ENCODE measurements at places on chromosomes 1 and 21.

- no peak for DNase-seq
These were observed 54.9 kb upstream of the RUNX3 start for GRCh38 chr1:24984800-24985522.

DNA sequence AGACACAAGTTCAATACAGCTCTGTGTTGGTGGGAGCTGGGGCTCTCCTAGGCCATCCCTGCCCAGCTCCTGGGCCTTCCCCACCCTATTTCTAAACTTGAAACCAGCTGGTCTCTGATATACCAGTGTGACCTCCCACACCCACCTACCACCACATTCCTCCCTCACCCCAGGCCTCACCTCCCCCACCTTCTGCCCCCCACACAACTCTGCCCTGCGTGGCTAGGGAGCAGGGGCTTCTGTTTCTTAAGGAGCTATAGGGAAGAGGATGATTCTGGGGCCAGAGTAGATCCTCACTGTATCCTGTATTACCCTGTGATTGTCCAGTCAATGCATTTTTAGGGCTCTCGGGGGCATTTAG is 16.5 kb downstream of the NES start:
- no peak for DNase-seq

- DNase-seq: no peak
These were observed 74.0 kb upstream of the BRINP3 start for GRCh38 chr1:190551638-190552037.

DNA sequence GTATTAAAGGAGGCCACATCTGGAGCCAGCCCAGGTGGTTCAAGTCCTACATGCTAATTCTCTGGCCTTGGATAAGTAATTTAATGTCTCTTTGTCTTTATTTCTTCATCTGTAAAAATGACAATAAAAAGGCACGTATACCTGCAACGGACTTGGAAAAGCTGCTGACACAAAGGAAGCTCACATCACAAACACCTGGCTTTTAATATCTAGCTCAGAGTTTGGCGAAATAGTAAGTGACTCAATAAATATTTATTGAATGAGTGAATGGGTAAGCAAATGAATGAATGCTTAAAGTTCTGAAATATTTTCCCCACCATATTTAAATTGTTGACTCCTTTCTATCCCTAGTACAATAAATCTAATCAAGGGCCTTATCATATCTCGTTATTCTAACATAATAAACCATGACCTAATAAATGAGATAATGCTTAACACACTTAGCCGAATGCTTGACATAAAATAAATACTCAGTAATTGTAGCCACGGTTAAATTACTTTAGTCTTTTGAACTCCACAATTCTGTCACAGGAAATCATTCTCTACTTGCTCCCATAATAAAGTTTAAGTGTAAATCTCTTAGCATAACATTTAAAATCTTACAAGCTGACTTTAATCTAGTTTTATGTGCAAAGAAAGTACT is 74.7 kb upstream of the PALMD start:
- no peak for DNase-seq

DNA sequence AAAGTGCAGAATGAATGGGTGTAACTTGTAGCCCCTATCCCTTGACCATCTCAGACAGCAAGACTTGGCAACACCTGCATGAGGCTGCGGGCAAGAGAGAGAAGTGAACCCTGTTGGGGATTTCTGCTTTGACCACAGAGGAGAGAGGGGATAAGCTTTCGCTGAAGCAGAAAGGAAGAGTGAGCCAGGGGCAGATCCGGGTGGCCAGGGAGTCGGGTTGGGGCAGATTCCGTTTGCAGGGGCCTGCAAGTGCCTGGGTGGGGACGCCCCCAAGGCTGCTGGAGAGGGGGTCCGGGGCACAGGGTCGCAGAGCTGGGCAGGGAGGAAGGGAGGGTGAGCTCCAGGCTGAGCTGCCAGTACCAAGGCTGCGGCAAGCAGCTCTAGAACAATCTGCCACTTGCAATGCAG is 25.3 kb upstream of the PIK3CD start:
- DNase-seq: no peak

- DNase-seq: peak; percentile 91
These were observed 31.9 kb upstream of the EDN2 start for GRCh38 chr1:41516168-41517061.

DNA sequence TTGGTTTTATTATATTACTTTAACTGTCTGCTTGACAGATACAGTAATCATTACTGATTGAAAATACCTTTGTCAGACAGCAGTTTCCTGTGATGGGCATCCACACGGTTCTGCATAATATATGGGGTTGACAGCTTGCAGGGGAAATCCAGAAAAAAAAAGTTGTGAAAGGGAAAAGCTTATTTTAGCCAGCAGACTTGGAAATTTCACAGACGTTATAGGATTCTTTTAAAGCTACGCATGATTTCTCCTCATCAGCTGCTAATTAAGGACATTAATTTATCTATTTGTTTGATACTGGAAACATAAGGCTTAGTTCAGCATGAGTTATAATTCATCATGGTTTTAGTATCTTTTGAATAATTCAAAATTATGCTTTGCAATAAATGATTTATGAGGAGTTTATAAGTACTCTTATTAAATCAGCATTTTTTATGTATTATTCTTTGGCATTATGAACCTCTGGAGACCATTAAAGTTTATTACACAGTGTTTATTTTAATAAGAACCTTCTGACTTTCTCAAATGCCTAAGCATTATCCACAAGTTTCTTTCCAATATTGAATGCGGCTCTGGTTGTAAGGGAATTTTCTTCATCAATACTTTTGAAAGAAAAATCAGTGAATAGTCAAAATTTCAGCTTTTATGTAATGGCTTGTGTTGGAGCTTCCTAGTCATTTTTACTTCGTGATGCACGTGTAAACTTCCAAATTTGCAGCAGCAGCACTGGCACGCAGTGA is 235.3 kb upstream of the KCNK2 start:
- DNase-seq: no peak

GRCh38 chr1:24416666-24417391 is 1.2 kb downstream of the NIPAL3 start:
- DNase-seq: peak; percentile 91

- DNase-seq: no peak
These were observed 73.7 kb upstream of the ST6GALNAC5 start for GRCh38 chr1:76793594-76793993.

DNA sequence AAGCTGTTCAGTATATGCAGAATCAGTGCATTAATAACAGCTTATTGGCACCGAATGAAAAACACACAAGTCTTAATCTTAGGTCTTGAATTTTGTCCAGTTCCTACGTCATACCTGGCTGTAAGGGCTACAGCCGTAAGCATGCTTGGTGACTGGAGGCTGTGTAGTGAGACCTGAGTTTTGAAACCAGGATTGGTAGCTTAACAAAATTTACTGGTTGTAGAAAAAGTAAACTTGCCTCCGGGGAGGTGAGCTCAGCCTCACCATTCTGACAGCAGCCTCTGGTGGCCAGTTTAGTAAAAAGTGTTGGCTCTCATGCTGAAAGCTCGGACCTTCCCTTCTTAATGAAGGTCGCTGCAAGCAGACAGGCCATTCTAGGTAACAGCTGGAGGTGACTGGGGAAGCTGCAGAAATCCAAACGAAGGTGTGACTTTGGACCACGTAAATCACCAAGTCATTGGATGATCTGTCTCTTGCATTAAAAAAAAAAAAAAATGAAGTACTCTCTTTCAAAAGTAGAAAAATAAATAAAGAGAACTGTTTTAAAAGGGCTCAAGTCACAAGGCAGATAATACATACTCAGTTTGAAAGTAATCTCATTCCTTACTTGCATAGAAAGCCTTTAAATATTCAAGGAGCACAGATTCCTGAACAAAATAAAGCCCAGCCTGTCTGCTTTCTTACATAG is 48.9 kb downstream of the HLCS start:
- peak; percentile 68 for DNase-seq

GRCh38 chr1:84379138-84379916 is 19.0 kb upstream of the DNASE2B start:
- DNase-seq: peak; percentile 79

- peak; percentile 24 for DNase-seq
These were observed 43.5 kb downstream of the CHIA start for GRCh38 chr1:111334169-111334568.

DNA sequence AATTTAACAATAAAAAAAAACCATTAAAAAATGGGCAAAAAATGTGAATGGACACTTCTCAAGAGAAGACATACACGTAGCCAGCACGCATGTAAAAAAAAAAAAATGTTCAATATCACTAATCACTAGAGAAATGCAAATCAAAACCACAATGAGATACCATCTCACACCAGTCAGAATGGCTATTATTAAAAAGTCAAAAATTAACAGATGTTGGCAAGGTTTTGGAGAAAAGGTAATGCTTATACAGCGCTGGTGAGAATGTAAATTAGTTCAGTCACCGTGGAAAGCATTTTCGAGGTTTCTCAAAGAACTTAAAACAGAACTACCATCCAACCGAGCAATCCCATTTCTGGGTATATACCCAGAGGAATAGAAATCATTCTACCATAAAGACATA is 1091.5 kb upstream of the B3GALT2 start:
- no peak for DNase-seq

DNA sequence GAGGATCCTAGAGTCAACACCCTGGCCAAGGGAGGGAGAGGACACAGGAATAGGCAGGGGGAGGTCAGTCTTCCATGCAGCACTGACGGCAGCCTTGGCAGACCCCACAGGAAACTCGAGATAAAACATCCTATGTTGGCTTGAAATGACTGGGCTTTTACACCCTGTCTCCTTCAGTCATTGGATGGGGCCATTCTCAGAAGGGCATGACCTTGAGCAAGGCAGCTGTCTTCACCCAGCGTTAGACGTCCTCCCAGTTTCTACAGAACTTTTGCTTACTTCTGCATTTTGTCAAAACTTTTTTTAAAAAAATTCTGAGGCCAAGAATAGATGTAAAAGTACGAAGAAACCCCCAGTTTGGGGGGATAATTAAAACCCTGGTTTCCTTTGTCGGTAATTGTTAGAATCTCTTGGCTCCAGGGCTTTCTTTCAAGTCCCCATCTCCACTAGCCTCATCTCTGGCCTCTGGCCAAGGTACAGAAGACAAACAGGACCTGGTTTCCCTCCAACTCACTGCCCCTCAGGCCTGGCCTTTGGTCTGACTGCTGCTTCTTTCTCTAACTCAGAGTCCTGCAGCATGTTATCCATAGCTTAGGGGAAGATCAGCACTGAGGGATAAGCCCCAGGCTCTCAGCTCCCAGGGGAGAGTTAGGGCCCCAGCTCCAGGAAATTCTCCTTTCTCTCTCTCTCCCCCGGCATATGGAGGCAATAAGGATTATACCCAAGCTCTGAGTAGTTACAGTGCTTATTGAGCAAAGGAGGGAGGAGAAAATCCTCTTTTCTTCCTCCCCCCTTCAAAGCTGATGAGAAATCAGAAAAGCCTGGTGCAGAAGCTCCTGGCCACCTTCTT is 51.6 kb upstream of the KCND3 start:
- no peak for DNase-seq

GRCh38 chr1:160080381-160081100 is 797 bp upstream of the KCNJ9 start:
- DNase-seq: no peak

- no peak for DNase-seq
These were observed 24.0 kb downstream of the NADK start for GRCh38 chr1:1754051-1754815.

DNA sequence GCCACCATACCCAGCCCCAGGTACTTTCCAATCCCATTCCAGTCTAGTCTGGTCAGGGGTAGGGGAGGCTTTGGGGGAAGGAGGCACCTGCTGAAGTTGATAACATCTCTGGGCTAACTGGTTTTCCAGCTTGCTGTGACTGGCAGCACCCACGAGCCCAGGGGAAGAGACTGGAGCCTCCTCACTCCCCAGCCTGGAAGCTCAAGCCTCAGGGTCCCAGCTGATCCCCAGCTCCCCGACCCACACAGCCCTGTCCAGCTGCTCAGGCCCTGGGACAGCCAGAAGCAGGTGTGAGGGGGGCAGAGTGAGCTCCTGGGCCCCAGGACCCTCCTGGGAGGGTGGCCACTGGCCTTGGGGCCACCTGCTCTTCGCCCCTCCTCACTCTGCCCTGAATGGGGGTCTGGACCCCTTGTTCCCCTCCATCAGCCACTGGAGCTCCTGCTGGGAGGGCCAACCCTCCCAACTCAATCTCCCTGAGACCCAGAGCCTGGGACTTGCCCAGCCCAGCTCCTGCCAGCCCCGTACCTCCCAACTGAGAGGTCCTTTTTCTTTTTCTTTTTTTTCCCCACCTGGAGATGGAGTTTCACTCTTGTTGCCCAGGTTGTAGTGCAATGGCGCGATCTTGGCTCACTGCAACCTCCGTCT is 23.5 kb upstream of the RNU1-4 start:
- no peak for DNase-seq

DNA sequence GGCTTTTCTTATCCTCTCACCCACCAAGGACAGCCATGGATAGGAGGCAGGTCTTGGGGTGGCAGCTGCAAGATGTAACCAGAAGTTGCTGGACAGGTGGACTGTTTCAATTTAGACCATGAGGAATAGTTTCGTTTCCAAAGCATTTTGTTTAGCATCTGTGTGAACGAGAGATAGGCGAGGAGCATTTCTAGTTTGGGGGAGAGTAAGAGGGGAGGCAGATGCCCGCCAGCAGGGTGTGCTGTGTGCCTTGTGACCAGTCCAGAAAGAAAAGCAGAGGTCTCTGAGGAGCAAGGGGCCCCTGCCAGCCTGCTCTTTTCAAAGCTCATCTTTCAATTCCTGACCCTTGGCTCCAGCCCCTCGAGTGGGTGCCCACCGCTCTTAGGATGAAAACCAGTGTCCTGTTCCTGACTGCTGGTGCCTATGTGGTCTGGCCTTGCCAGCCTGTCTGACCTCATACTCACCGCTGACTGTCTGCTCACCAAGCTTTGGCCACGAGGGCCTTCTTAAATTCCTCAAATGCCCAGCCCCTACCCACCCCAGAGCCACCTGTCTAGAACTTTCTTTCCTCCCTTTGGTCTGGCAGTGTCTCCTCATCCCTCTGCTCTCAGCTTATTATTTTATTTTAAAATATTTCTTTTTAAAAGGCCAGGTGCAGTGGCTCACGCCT is 8.5 kb downstream of the SERINC2 start:
- DNase-seq: peak; percentile 26

- no peak for DNase-seq
These were observed 64.4 kb upstream of the IFNLR1 start for GRCh38 chr1:24251501-24251900.

DNA sequence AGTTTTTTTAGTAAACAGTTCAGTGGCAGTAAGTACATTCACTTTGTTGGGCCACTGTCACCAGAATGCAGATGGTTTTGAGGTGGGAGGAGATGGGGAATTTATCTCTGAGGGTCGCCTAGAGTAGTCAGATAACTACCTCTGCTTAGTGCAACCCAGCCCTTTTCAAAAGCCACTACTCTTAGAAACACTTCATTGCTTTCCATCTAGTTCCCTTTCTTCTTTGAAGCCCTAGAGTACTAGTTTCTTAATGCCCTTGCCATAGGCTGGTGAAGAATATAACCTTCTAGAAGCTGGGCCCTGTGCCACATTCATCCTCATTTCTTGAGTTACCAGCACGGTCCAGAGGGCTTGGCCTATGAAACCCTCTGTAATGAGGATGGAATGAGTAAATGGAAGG is 28.4 kb upstream of the ST3GAL3 start:
- no peak for DNase-seq
